ENCODE measurements at places on chromosomes 7 and 10. TPM values are rescaled to one million over a fixed set of nuclear protein-coding genes. Genes with fewer than 3 reads are reported as not detected.
A peak's percentile ranks its signal among the peaks of the same experiment; 100 is the strongest.

The PAPOLB gene
- not detected for total RNA-seq

The AS3MT gene
- not detected for total RNA-seq

DNA sequence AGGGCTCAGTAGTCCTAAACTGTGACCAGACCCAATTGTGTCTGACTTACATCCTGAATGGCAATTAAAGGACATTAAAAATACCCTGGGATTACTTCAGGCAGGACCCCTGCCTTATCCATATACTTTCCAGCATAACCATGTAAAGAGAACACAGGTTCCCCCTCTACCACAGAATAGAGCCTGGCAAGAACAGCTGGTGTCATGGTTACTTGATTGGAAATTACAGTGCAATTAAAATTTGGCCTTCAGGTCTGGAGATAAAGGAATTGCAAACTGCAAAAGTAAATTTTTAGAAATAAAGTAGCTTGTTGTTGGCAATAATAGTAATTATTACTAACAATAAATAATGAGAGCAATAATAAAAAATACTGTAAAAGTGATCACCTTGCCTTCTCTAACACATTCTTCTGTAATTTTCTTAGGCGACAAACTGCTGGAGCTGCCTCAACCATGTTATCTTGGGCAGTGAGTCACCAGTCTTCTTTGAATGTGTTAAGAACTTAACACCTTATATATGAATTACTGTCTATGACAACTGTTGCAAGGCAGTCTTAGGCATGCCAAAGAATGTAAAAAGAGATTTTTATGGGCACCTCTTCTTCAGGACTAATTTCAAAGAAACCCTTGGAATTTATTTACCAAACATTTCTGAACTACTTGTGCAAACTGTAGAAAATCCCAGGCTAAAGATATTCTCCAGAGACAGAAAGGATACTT, 53.7 kb downstream of the HIBADH start:
- H3K4me3 ChIP-seq = no peak overlapping the region
- no peaks in the 10 kb centered on the region for H3K4me1 ChIP-seq
- no peaks in the 10 kb centered on the region for H3K36me3 ChIP-seq
- H3K27me3 ChIP-seq = no peaks in the 10 kb centered on the region

The TRPV5 gene
- total RNA-seq = 0.13 TPM

The RAMP3 gene
- not detected for total RNA-seq

GRCh38 chr7:55983537-55983936, 19.2 kb downstream of the NIPSNAP2 start:
- no peak for ATAC-seq
- no peaks in the 10 kb centered on the region for H3K27me3 ChIP-seq
- H3K27ac ChIP-seq = no peak overlapping the region
- H3K4me1 ChIP-seq = no peaks in the 10 kb centered on the region

GRCh38 chr10:34721208-34721840, 93.8 kb downstream of the PARD3 start:
- H3K27ac ChIP-seq = no peak overlapping the region
- H3K27me3 ChIP-seq = peaks cover 10% of the 10 kb centered on the region
- no peak overlapping the region for H3K4me3 ChIP-seq
- no peak for ATAC-seq

DNA sequence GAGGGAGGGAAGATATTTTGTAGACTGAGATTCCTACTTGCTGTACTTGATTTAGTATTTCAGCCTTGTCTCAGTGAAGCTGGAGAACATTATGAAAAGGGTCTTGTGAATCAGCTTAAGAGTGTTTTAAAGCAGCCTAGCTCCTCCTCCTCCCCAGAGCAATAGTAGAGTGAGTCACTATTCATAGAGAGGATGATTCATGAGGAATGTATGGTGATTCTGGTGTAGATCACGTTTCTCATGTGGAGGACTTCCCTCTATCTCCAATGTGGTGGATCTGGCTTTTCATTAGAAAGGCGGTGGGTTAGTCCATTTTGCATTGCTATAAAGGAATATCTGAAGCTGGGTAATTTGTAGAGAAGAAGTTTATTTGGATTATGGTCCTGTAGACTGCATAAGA, 340.1 kb upstream of the CHRM2 start:
- no peaks in the 10 kb centered on the region for H3K4me1 ChIP-seq
- ATAC-seq = peak; percentile 47
- H3K27me3 ChIP-seq = no peaks in the 10 kb centered on the region
- no peak overlapping the region for H3K27ac ChIP-seq

GRCh38 chr7:155745737-155746136, 66.5 kb downstream of the SHH start:
- H3K27me3 ChIP-seq = no peaks in the 10 kb centered on the region
- peaks cover 41% of the 10 kb centered on the region for H3K4me1 ChIP-seq
- peak; percentile 44 for ATAC-seq

The ACTL6B gene
- total RNA-seq = not detected

DNA sequence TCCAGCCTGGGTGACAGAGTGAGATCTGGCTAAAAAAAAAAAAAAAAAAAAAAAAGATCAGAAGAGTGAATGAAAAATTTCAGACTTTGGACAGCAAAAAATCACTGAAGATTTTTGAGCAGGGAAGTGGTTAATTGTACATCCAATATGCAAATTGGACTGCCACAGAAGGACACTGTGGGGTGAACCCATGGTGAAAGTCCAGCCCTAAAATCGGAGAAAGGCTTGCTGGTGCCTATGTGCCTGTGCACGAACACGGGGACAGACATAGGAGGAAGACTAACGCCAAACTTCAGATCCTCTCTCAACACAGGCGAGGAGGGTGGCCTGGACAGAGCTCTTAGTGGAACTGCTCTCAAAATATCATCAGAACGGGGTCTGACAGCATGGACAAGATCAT, 65.5 kb downstream of the FAM171A1 start:
- H3K4me3 ChIP-seq = no peak overlapping the region
- H3K4me1 ChIP-seq = no peaks in the 10 kb centered on the region
- ATAC-seq = no peak
- H3K36me3 ChIP-seq = no peaks in the 10 kb centered on the region
- no peaks in the 10 kb centered on the region for H3K27me3 ChIP-seq

DNA sequence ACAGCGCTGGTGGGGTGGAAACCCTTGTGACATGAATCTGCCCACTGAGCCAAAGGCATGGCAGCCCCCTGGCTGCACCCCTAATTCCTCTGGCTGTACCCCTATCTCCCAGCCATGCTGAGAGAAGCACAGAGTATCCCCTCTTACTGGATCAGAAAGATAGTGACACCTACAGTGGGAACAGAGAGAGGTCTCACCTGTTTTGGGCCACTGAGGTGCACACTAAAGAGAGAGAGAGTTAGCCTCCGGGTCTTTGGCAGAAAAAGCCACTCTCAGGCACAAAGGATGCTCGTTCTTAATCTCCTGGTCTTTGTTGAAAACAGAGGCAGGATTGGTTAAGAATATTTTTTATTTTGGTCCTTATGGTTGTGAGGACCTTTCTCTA, 11.3 kb downstream of the TSPAN14 start:
- peak overlapping the region; percentile 91 for H3K4me3 ChIP-seq
- H3K27ac ChIP-seq = peak overlapping the region; percentile 99
- no peak for ATAC-seq
- H3K4me1 ChIP-seq = peaks cover 65% of the 10 kb centered on the region
- no peaks in the 10 kb centered on the region for H3K27me3 ChIP-seq

DNA sequence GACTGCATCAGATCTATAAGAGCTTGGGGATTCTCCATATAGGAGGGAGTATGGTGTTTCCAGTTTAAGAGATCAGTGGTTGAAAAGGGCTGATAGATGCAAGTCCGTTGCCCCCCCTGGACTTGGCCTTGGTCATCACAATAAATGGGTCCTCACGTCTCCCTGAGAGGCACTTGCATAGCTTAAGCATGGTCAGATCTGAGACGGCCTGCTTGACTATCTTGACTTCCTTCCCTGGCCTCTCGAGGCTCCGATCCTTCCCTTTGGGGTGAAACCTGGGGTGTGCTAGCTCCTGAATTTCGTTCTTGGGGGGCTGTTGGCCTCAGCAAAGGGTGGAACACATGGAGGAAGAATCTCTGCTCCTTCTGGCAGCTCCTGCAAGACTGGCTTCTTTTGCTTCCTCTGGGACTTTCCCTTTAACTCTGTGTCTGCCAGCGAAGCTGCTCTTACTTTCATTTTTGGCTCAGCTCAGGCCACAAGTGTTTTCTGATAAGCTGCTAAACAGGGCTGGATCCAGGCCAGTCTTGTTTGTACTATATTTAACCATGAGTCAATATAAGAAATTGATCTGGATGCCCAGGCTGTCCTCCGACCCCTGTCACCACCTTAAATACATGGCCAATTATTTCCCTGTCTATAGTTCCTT, 11.2 kb upstream of the ZNF485 start:
- peak overlapping the region; percentile 18 for H3K27ac ChIP-seq
- H3K4me3 ChIP-seq = peak overlapping the region; percentile 61
- H3K27me3 ChIP-seq = peaks cover 5% of the 10 kb centered on the region
- ATAC-seq = peak; percentile 75

GRCh38 chr10:14774797-14775196, at the start of gene FAM107B:
Gene FAM107B, minus strand, starts transcription at chr10:14774897. Its CDS starts 234 bp downstream, at chr10:14774663.
- H3K27me3 ChIP-seq = no peaks in the 10 kb centered on the region
- no peak within 1 kb of the TSS for H3K4me3 ChIP-seq
- ATAC-seq = no peak

- no peaks in the 10 kb centered on the region for H3K4me1 ChIP-seq
- ATAC-seq = no peak
- peaks cover 5% of the 10 kb centered on the region for H3K27me3 ChIP-seq
- no peaks in the 10 kb centered on the region for H3K36me3 ChIP-seq
- no peak overlapping the region for H3K27ac ChIP-seq
- no peak overlapping the region for H3K4me3 ChIP-seq
Observed at GRCh38 chr7:1770331-1770730, 100.3 kb downstream of the ELFN1 start.

- no peaks in the 10 kb centered on the region for H3K36me3 ChIP-seq
- no peaks in the 10 kb centered on the region for H3K4me1 ChIP-seq
- ATAC-seq = no peak
- H3K27ac ChIP-seq = no peak overlapping the region
- no peak overlapping the region for H3K4me3 ChIP-seq
Observed at GRCh38 chr7:4604456-4604940, 77.6 kb upstream of the FOXK1 start.

DNA sequence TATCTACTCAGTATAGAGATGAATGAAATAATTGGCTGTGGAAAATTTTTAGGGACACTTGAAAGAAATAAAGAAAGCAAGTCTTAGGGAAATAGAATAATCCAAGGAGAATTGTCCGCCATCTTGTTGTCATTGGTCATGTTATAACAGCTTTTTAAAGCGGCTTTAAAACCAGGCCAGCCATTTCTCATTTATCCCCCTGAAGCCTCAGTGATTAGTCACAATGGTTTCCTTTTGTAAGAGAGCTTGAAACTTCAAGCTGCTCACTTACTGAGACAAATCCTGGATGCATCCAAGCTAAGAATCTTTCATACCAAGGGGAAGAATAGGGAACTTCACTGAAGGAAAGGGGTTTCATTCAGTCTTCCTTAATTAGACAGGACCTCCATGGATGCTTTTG, 67.9 kb downstream of the SGCE start:
- no peak overlapping the region for H3K4me3 ChIP-seq
- no peak for ATAC-seq
- H3K27me3 ChIP-seq = no peaks in the 10 kb centered on the region
- no peaks in the 10 kb centered on the region for H3K4me1 ChIP-seq

DNA sequence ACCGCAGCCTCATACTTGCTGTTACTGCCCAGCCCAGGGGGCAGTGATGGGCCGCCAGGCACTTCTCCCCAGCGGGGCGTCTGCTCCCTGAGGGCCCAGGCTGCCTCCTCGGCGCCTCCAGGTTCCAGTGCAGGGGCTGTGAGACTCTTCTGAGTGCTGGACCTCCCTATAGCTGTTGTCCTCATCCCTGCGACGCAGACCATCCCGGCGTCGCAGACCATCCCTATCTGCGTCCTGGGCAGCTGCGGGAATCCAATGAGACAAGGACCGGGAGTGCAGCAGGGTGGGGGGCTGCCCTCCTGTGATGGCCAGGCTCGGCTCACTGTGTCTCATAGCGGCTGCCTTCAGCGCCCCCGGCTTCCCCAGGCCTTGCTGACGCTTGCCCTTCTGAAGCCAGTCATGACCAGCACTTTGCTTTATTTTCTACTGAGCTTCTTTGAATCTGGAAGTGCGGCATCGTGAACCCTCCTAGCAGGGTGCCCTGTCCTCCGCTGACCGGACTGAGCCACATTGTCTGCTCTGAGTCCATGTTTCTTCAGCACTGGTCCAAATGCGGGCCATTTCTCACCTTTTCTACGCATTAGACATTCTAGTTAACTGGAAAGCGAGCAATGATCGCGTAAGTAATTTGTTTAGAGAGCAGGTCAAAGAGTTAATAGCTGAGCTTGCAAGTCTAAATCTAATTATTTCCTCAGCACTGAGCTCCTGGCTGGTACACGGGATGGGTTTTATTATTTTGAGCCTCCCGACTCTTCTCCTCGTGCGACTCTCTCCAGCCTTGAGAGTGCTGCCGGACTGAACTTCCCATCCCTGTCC, 339.5 kb downstream of the WDR37 start:
- no peak overlapping the region for H3K4me3 ChIP-seq
- no peaks in the 10 kb centered on the region for H3K36me3 ChIP-seq
- no peak overlapping the region for H3K27ac ChIP-seq
- H3K27me3 ChIP-seq = peaks cover under 1% of the 10 kb centered on the region

DNA sequence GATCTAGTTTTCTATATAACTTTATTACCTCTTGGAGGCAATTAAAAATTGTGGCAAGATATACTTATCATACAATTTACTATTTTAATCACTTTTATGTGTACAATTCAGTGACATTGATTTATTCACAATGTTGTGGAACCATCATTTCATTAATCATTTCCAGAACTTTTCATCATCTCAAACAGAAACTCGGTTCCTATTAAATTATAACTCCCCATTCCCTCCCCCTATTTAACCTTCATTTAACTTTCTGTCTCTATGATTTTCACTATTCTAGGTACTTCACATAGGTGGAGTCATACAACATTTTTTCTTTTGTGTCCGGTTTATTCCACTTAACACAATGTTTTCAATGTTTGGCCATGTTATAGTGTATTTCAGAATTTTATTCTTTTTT, 252.8 kb downstream of the REEP3 start:
- H3K4me3 ChIP-seq = no peak overlapping the region
- no peaks in the 10 kb centered on the region for H3K4me1 ChIP-seq
- no peak for ATAC-seq
- no peak overlapping the region for H3K27ac ChIP-seq

DNA sequence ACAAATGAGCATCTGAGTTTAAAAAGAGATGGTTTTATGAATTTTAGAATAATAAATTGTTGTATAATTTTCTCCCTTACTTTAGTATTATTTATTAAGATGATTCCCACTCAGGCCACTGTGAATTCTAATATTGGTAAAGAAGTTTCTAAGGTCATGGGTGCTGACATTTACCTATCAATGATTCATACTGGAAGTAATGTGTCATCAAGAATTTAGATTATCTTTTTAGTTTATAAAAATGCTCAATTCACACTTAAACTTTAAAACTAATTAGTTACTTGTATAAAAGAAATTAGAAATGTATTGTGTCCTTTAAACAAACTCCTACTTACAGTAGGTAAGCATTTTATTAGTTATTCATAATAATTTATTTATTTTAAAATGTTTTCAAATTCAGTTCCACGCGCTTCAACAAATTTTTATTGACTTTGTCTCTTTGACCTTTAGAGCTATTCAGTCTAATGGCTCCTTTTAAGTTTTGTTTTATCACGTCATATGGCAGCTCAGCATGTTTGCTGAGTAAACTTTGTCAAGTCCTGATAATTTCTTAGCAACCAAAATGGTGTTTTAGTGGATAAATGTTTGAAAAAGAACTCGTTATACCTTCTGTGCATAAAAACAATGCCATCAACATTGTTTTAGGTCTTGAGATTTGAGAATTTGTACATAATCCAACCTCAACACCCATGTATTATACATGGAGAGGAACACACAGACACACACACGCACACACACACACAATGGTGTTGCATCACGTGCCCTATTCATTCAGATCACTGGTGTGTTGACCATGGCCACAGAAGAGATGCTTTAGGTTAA, 15.1 kb upstream of the MRC1 start:
- no peaks in the 10 kb centered on the region for H3K36me3 ChIP-seq
- H3K27ac ChIP-seq = no peak overlapping the region
- no peak for ATAC-seq
- H3K4me1 ChIP-seq = no peaks in the 10 kb centered on the region
- no peaks in the 10 kb centered on the region for H3K27me3 ChIP-seq

Measured in activated T-helper 17 cell treated with anti-CD3 and anti-CD28 coated beads, Interleukin-2, amount 50 U/mL, for 72 hours (primary cell).